ENCODE measurements at places on chromosomes 5 and 9.
A peak's percentile ranks its signal among the peaks of the same experiment; 100 is the strongest.

- no peak for DNase-seq
Observed at GRCh38 chr9:29290516-29290915, 1717.2 kb upstream of the C9orf72 start.

DNA sequence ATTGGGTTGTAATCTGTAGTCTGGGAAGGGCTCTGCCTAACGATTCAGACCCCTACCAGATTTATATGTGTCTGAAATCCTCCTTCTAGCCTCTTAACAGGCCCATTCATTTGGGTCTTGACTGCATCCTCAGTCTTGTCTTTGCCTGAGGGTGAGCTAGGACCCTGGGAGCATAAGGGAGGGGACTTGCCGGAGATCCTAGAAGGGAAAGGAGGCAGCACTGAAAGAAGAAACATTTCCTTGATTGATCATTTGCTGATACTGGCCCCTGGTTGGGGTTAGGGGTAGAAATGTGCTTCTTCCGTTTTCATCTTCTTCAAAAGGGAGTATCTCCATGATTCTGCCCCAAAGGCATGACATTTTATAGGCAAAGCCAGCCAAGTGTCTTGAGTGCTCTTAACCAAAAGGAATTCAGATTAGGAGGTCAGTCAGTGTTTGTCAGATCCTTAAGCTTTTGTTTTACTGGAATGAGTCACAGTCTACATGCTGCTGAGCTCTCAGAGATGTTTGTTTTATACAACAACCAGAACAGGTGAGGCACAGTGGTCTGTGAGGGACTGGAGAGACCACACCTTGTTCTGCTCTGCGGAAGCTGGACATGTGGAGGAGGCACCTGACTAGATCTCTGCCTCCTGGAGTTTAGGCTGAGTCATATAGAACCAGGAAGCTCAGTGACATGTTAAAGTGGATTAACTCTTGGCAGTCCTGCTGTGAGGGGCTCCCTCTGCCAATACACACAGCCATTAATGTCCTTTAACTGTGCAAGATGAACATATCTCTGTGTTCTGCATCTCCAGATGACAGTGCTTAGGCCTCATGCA lies 37.7 kb downstream of the PCDHAC2 start:
- no peak for DNase-seq

DNA sequence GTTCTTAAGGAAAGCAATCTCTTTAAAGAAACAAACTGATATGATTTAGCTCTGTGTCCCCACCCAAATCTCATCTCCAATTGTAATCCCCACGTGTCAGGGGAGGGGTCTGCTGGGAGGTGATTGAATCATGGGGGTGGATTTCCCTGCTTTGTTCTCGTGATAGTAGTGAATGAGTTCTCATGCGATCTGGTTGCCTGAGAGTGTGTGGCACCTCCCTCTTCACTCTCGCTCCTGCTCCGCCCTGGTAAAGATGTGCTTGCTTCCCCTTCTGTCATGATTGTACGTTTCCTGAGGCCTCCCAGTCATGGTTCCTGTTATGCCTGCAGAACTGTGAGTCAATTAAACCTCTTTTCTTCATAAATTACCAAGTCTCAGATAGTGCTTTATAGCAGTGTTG lies 412.7 kb upstream of the SMC2 start:
- no peak for DNase-seq

DNA sequence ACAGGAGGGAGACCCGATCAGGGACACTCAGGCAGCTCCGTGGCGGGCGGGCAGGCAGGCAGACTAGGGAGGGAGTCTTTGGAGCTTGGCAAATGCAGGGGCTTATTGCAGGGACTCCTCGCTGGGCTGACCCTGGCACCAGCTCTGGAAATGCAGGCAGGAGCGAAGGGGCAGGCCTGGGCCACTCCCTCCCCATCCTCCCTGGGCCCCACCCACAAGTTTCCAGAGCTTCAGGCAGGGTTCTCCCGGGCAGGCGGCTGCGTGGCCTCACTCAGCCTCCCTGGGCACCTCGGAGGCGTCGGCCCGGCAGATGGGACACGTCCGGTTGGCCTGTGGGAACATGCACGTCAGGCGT lies 8.5 kb downstream of the RNF44 start:
- no peak for DNase-seq

GRCh38 chr5:113357696-113358476 lies 76.9 kb downstream of the TSSK1B start:
- DNase-seq = no peak

- DNase-seq = no peak
Observed at GRCh38 chr9:80866576-80867227, 822.6 kb downstream of the TLE1 start.

GRCh38 chr9:116685166-116685565 lies 1.9 kb upstream of the TRIM32 start:
- no peak for DNase-seq

DNA sequence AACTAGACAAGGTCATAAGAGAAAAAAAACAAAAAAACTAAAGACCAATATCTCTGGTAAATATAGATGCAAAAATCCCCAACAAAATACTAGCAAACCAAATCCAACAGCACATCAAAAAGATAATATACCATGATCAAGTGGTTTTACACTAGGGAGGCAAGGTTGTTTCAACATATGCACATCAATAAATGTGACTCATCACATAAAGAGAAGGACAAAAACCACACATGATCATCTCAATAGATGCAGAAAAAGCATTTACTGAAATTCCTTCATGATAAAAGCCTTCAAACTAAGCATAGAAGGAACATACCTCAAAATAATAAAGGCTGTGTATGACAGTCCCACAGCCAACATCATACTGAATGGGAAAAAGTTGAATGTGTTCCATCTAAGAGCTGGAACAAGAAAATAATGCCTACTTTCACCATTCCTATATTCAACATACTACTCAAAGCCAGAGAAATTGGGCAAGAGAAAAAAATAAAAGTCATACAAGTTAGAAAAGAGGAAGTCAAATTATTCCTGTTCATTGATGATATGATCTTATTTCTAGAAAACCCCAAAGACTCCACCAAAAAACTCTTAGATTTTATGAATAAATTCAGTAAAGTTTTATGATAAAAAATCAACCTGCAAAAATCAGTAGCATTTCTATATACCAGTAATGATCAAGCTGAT lies 72.2 kb upstream of the FAM169A start:
- DNase-seq = no peak

- DNase-seq = no peak
Observed at GRCh38 chr9:86901511-86901910, 45.8 kb downstream of the GAS1 start.

DNA sequence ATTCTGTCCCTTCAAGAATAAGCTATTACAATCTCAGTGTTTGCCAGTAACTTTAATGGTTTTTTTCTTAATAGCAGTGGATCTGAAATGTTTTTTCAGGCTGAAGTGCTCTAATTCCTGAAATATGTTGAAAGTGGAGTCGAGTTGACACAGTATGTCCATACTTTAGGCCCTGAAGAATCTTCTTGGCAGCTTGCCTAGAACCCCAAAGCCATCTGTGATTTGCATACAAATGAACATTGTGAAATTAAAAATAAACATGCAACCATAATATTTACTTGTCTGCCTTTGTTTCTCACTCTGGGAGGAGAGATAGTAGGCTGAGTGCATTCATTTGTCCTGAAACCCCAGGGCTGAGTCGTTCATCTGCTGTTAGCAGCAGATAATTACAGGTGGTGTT lies 152.7 kb downstream of the ADCY2 start:
- DNase-seq = no peak

- no peak for DNase-seq
Observed at GRCh38 chr9:29213417-29214153, 1640.3 kb upstream of the C9orf72 start.

DNA sequence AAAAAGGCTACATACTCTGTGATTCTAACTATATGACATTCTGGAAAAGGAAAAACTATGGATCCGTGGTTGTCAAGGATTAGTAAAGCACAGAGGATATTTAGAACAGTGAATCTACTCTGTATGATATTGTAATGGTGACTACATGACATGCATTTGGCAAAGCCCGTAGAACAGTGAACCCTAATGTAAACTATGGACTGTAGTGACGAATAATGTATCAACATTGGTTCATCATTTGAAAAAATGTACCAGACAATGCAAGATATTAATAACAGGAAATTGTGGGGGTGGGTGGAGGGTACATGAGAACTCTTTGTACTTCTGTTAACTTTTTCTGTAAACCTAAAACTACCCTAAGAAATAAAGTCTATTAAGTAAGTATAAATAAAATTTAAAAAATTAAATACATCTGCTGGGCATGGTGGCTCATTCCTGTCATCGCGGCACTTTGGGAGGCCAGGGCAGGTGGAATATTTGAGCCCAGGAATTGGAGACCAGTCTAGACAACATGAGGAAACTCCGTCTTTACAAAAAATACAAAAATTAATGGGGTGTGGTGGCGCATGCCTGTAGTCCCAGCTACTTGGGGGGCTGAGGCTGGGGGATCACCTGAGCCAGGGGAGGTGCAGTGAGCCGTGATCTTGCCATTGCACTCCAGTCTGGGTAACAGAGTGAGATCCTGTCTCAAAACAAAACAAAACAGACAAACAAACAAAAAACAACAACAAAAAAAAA lies 101.7 kb upstream of the TBC1D2 start:
- DNase-seq = no peak

DNA sequence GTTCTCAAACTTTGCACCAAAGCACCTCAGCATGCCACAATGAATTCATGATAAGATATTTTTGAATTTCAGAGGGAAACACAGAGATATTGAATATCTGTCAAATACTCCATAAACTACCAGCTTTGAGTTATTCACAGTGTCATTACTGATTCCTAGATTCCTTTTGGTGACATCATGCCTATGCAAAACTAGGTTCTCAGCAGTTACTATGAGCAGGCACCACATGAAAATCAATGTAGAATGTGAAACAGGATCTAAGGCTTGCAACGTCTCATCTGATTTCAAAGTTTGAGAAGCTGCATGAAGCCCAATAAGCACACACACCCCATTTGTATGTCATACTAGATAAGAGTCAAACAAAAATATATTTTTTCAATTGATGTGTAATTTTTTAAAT lies 426.5 kb downstream of the NR2F1-AS1 start:
- no peak for DNase-seq

DNA sequence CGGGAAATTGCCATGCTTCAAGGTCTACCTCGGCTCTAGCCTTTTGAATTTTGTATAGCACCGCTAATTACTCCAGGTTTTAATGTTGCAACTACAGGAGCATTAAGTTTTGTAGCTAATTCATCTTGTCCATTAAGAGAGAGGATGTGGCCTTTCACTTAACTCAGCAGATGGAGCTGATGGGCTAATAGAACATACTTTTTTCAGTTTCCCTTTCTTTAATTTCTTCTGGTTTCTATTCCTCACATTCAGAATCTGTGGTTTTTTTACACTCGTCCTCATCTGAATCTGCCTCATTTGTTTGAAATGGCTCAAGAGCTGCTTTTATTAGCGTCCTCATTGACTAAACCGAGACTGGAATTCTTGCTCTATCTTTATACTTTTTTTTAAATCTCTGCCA lies 2085.7 kb upstream of the C9orf72 start:
- no peak for DNase-seq

DNA sequence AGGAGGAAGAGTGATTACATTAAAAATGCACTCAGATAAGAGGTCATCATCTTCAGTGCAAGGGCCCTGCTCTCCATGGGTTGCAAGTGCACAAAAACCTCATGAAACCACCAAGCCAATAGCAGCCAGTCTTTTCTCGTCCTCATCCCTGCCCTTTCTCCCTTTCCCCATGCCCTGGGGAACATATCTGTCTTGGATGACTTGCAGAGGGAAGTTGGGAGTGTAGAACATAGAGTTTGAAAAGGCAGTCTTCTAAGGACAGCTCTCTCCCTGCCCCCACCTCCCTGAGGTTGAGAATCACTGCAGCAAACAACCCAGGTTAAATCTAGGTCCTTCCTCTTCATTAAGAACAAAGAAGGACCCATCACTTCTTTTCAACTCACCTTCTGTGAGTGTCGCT lies 22.0 kb downstream of the DDX31 start:
- no peak for DNase-seq

GRCh38 chr5:27472871-27473270 lies 434.5 kb upstream of the CDH9 start:
- no peak for DNase-seq

GRCh38 chr9:134938346-134939079 lies 20.8 kb upstream of the FCN1 start:
- no peak for DNase-seq

DNA sequence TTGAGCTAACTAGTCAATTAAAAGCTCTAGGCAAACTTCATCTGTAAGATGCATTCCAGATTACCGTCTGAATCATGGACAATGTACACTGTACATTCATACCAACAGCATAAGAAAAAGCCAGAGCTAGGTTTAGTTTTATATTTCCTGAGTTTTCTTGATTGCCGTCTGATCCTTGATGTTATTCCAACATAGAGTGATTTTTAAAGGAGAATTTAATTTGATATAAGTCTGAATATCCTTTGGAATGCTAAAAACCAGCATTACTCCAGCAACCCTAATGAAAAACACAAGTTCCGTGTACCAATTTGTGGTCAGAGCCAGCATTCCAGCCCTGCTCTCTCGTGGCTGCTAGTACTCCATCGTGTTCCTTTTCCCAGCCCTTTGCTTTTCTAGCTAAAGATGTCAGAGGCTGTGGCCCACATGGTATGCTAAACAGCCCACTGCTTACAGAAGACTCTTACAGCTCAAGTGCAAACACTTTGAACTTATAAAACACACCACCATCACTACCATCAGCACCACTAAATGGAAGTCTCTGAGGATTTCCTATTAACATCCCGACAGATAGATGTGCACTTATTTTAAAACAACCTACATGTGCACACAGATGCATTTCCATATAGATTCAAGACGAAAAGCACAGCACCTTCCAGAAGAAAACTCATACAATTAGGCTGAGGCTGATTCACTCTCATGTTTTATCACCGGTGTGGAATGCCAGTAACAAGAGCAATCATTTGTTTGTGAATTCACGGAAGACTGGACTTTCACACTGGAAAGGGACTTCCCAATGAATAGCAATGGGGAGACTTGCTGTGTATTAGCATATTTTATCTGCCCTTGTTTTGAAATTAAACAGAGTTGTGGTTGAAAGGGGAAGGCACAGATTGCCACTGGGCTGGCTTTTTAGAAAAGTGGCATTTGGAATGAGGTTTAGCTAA lies 246.9 kb upstream of the GAS1 start:
- DNase-seq = peak; percentile 91

- DNase-seq = peak; percentile 38
Observed at GRCh38 chr5:175809531-175810121, 61.8 kb upstream of the CPLX2 start.

DNA sequence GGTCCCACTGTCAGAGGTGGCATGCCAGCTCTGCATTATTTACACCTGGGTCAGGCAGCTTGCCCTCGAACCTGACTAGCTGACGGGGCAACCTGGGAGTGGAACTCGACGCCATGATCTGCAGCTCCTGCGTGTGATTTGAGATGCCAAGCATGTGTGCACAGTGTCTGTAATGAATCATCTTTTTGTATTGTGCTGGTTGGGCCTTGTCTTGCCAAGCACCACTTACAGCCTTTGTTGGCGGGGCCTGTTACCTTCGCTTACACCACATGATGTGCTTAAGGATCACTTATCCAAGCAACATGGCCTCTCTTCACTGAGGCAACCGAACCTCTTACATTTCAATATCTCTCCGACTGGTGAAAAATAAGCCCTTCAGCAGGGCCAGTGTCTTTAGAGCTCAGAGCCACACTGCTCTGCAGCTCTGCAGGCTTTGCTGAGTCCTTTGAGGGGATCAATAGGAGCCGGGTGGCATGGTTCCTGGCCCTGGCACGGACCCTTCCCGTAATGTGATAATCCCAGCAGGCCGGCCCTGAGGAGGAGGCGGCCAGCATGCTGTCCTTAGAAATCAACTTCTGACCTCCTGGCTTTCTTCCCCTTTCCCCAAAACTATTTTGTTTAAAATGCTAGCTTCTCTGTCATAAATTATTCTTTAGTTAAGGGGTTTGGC lies 297.7 kb upstream of the CD180 start:
- DNase-seq = no peak
